ENCODE measurements at places on chromosomes 6 and 20.

GRCh38 chr6:56527934-56528333 is 114.8 kb downstream of the DST start:
- no peak for DNase-seq

GRCh38 chr6:80340280-80340679 is 233.8 kb downstream of the BCKDHB start:
- no peak for DNase-seq

- no peak for DNase-seq
These were observed 160.2 kb downstream of the MRPL14 start for GRCh38 chr6:43966853-43967718.

- peak; percentile 32 for DNase-seq
These were observed 9.5 kb upstream of the SFT2D1 start for GRCh38 chr6:166351715-166352285.

DNA sequence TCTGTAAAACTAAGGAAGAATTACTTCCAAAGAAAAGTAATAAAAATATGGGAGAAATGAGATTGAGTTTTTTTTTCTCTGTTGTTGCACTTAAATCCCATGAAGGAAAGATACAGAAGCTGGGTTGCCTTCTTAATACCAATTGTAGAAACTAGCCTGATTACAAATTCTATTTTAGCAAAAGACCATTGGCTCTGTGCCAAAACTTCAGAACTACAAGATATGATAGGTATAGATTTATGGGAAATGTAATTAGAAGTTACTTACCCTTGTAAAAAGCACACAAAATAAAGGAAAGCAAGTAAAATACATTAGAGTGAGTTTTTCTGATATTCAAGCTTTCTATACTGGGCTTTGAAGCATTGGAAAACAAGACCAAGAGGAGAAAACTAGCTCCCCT is 73.5 kb upstream of the SCGN start:
- no peak for DNase-seq

DNA sequence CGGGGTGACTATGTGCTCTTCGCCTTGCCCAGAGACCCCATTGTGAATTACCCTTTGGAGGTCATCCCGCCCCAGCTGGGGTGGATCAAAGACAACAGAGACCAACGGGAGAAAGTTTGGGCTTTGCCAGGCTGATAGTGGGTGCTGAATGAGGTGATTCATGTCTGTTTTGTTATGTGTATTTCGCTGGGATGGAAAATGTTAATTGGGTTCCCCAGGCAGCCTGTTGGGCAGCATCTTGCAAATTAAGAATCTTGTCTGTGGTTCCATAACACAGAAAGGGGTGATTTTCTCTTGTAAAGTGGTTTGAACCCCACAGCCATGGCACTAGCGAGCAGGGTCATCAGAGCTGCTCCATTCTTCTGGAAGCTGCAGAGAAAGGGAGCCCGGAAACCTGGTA is 63.1 kb upstream of the UNC93A start:
- DNase-seq = no peak

- DNase-seq = peak; percentile 62
These were observed 64.1 kb downstream of the C6orf118 start for GRCh38 chr6:165245287-165245686.

DNA sequence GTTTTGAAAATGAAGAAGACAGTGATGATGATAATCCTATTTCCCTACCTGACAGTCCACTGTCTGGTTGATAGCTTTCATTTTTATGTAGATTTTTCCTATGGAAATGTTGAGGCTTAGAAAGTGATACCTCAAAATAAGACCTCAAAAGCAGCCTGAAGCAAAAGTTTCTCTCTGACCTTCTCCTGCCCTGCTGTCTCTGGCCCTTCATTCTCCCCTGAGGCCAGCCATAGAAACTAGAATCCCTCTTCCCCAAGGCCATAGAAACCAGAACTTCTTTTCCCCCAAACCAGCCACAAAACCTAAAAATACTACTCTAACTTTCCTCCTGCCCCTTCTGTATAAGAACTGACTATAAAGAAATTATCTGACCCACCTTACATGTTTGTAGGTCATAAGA is 52.6 kb upstream of the GCM1 start:
- DNase-seq = no peak

- no peak for DNase-seq
These were observed 42.2 kb downstream of the B4GALT5 start for GRCh38 chr20:49671433-49671832.

DNA sequence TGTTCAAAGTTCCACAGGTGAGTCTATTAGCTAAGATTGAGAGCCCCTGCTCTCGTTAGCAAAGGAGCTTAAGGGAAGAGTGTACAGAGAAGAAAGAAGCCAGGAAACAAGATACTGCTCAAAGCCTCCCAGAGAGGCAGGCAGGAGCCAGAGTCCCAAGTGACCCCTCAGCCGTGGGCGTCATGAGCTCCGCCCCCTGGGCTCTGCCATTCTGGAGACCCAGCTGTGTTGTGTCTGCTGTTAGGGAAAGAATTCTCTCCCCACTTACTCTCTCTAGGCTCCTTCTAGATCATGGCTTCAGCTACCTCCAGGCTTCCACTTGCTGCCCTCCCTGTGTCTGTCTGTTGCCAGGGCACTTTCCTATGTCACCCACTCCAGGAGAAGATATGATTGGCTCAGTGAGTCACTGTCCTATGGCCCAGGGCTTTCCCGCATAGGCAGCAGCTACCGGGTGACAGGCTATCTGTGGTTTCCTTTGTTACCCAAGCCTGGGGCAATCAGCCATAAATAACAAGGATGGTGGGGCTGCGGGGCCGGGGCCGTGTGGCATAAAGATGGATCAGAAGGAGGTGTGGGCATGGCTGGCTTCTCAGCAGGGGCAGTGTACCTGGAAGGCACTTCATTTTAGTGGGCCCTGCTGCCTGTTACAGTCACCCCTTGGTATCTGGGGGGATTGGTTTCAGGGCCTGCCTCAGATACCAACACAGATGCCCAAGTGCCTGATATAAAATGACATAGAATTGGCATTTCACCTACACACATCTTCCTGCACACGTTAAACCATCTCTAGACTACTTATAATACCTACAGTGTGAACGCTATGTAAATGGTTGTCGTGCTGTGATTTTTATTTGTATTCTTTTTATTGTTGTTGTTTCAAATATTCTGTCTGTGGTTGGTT is 118.9 kb downstream of the ARMC2 start:
- DNase-seq = peak; percentile 46

- DNase-seq = no peak
These were observed 221.2 kb downstream of the SLC24A3 start for GRCh38 chr20:19433371-19434350.

GRCh38 chr6:21508753-21509152 is 84.8 kb upstream of the SOX4 start:
- peak; percentile 97 for DNase-seq

DNA sequence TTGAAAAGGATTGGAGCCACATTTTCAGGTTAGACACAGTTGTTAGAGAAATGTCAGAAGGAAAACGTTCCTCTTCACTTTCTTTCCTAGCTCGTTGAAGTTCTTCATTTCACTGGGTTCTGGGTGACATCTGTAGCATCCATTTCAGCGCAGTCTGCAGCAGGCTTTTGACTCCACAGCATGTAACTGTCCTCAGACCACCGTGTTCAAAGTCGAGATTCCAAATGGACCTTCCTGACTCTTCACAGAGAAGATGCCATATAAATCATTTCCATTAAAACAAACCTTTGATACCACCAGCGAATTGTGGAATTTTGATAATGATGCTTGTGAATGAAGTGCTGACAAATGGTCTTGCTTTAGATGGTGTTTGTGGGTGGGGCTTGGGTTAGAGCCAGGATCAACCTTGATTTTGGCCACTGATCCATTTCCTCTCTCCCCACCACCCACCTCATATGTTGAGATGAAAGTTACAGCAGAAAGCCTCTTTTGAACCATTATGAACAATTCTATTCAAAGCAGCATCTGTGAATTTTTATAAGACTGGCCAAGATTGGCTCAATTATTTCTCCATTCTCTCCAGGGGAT is 185.3 kb upstream of the PREP start:
- DNase-seq = no peak

DNA sequence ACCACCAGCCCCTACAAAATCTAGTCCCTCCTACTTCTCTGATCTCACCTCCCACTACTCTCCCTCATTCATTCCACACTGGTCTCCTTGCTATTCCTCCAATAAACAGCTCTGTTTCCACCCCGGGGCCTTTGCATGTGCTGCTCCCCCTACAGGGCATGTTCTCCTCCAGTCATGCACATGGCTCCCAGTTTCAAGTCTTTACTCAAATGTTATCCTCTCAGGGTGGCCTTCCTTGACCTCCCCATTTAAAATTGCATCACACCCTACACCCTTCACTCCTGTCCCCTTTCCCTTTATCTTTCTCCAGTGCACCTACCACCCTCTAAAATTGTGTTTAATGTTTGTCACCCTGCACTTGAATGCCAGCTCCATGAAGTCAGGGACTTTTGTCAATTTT is 174.5 kb downstream of the MRPL14 start:
- peak; percentile 31 for DNase-seq

- no peak for DNase-seq
These were observed 200.3 kb upstream of the KCNG1 start for GRCh38 chr20:51223183-51223720.

GRCh38 chr6:35790683-35791082 is 6.4 kb downstream of the CLPS start:
- peak; percentile 60 for DNase-seq

DNA sequence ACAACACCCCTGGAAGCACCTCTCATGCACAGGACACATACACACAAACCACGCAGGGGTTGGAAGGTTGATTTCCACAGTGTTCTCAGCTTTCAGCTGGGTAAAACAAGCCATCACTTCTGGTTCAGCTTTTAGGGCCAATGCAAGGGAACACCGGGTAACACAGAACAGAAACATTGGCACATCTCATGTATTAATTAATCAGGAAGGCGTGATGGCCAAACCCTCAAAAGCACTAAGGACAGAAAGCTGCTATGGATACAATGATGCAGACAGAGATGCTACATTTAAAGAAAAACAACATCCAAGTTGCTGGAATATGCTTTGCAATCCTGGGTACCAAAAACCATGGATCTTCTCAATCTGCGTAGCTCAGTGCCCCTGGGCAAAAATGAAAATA is 104.3 kb upstream of the BEND6 start:
- no peak for DNase-seq

DNA sequence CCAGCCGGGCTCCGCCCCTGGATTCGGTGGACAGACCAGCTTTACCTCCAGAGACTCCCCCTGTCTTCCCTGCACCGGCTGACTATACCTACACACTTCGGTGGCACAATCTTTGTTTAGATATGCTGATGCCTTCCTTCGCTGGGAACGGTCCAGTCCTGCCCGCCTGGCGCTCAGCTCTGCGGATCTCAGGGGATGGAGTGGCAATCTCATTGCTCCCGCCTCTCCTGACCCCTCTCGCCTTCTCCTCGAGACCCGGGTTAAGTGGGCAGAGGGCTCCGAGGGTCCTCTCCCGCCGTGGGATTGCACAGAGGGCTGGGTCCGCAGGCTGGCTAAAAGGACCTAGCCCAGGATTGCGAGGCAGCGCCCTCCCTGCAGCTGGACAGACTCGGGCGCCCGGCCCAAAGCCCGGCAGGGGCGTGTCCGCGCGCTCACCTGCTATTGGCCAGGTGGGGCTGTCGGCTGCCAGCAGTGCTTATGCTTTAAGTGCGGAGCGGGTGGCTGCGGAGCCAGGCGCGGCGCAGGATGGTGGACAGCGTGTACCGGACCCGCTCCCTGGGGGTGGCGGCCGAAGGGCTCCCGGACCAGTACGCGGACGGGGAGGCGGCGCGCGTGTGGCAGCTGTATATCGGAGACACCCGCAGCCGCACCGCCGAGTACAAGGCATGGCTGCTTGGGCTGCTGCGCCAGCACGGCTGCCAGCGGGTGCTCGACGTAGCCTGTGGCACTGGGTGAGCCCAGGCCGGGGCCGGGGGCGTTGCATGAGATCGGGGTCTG is at the start of gene GNMT:
Gene GNMT, plus strand, starts transcription at position 512 of the 777 bp plus-strand sequence. Its CDS starts 14 bp downstream, at position 526.
- DNase-seq = no peak

- no peak for DNase-seq
These were observed 49.7 kb upstream of the DDR1 start for GRCh38 chr6:30834646-30835045.

- DNase-seq = no peak
These were observed 78.6 kb upstream of the PTPRK start for GRCh38 chr6:128599036-128599435.

- no peak for DNase-seq
These were observed 20.8 kb downstream of the SHLD1 start for GRCh38 chr20:5770987-5771318.

DNA sequence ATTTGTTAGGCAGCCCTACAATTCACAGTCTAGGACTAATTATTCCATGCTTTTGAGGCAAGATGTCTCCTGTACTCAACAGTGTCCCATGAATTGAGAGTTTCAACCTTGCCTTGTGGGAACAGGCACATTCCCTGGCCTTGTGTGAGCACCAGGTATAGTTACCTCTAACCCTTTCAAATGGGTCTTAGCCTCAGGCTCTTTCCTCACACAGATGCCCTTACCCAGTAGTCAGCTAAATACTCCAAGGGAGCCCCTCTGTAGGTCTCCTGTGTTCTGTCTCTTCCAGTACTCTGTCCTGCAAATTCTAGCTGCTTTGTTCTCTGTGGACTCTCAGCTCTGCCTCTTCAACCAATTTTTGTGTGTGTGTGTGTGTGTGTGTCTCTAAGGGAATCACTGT is 135.3 kb downstream of the ZFAND3 start:
- DNase-seq = no peak
